GM12891 (cell line): ENCODE measurements at places on chromosomes 7 and 10.

GRCh38 chr7:102064361-102065025, 222.2 kb upstream of the SH2B2 start:
- DNase-seq: no peak

- DNase-seq: no peak
These were observed 79.0 kb downstream of the TFEC start for GRCh38 chr7:115951547-115951946.

DNA sequence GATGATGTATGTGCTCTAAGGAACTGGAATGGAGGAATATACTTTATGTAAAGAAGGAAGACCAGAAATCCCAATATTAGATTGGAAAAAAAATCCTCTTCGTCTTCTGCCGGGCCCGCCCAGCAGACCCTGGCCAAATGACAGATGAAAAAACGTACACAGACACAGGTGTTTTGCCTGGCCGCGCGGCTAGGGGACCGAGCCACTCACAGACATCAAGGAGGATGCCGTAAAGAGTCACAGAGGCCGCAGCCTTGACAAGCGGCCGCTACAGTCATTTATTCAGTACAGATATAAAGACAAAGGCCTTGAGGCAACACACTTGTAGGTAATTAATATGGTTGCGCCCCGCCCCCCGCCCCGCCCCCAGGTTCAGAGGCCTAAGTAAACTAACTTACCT, 594.1 kb downstream of the GRM8 start:
- no peak for DNase-seq

DNA sequence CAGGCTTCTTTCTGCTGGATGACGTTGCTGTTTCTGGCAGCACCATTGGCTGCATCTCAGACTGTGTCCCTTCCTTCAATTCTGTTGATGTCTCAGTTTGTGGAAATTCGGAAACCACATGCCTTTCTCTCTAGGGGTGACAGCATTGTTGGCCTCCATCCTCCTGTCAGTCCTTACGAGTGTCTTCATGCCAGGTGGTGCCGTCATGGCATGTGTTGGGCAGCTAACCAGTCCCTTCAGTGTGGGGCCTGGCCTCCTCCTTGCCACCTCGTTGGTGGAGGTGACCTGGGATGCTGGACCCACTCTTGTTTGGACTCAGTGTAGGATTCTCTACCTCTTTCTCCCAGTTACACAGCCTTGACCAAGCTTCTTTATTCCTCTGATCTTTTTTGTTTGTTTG, 111.6 kb upstream of the INSYN2A start:
- no peak for DNase-seq

- no peak for DNase-seq
These were observed 317.2 kb downstream of the GRID1 start for GRCh38 chr10:86049442-86049841.
